Umbilical cord (tissue), 2 donors: ENCODE measurements at places on chromosomes 3 and 15. TPM values are rescaled to one million over a fixed set of nuclear protein-coding genes. Genes with fewer than 3 reads are reported as not detected.

Gene CCDC33
- total RNA-seq, result 3.4 TPM

Gene CYP11A1
- 2.6 TPM for total RNA-seq

Gene STRIT1
- not detected for total RNA-seq

Gene ITIH3
- 48.2 TPM for total RNA-seq

Gene NAALADL2
- 62.6 TPM for total RNA-seq

Gene C15orf62
- 0.24 TPM for total RNA-seq

Gene SERPINI2
- total RNA-seq, result 3.1 TPM

Gene KNG1
- total RNA-seq, result 1.4 TPM

Gene RTP1
- total RNA-seq, result not detected

Gene GPR27
- total RNA-seq, result 1.2 TPM

Gene NLGN1
- total RNA-seq, result 8.7 TPM

Gene ALDH1A3
- total RNA-seq, result 2.2 TPM

Gene ZIC4
- total RNA-seq, result 3.1 TPM

Gene TUSC7
- total RNA-seq, result 2.9 TPM

Gene CLSTN2
- 8.9 TPM for total RNA-seq

Gene ITPR1
- total RNA-seq, result 251 TPM
